Heart right ventricle (tissue), 16 donors: ENCODE measurements at places on chromosomes 2 and 18. TPM values are rescaled to one million over a fixed set of nuclear protein-coding genes. Genes with fewer than 3 reads are reported as not detected.

DNA sequence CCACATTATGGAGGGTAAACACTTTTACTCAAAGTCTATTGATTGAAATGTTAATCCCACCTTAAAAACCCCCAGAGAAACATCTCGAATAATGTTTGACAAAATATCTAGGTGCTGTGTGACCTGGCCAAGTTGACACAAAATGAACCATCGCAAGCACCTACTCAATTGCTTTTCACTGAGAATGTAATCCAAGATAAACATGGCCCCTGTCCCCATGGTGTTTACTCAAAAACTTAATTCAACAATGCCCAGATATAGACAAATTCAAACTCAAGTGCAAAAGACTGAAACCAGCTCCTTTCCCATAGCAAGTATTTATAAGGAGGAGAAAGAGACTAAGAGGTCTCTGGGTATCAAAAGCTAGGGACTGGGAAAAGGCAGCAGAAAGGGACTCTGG, 15.0 kb upstream of the ACMSD start:
- no peak for DNase-seq

GRCh38 chr18:52933356-52933755, 593.4 kb downstream of the DCC start:
- no peak for DNase-seq

DNA sequence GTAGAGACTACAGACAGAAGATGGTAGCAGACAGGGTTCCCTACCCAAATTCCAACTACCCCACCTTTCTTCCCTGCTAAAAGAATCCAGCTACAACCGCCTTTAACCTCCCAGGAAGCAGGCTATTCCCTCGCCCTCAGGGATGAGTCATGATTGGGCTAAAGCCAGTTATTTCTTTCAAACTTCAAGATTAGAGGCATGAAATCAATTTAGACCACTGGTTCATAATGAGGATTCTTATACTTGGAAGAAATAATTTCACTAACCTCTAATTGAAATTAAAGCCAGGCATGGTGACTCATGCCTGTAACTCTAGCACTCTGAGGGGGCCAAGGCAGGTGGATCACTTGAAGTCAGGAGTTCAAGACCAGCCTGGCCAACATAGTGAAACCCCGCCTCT, 20.0 kb downstream of the TRIP12 start:
- DNase-seq = no peak

GRCh38 chr2:162244541-162245031, 1.3 kb upstream of the FAP start:
- no peak for DNase-seq

DNA sequence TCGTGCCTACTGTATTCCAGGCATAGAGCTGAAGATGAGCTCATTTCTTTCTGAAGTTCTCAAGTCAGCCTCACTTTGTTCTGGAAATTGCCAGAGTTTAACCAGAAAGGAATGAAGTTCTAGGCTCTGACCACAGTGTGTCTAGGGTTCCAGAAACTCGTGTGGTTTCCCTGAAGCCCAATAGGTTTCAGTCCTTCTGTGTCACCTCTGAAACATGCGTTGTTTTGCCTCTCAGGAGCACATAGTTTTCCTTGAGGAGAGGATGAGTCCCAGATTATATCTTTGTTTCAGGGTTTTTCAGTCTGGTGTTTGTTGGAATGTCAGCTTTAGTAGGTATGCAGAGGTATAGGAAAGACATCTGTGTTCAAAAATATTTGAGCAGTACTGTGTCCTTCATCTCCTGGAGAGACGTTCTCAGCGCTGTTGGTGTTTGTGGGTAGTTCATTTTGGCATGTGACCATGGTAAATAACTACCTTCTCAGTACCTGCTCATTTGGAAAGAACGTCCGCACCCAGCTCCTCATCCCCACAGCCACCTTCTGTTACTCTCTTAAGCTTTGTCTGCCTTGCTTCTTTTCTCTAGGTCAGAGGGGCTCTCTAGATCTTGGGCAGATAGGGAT, 56.6 kb downstream of the RALBP1 start:
- no peak for DNase-seq

CD207 gene
- 0.25 TPM for total RNA-seq

TMEM169 gene
- total RNA-seq = 0.36 TPM

CROCC2 gene
- total RNA-seq = not detected

BMP10 gene
- total RNA-seq = not detected

GULP1 gene
- total RNA-seq = 3.0 TPM
